ENCODE measurements at places on chromosomes 2 and 18.
A peak's percentile ranks its signal among the peaks of the same experiment; 100 is the strongest.

- no peak for DNase-seq
Measured at GRCh38 chr18:43772907-43773306, 495.6 kb upstream of the SYT4 start.

DNA sequence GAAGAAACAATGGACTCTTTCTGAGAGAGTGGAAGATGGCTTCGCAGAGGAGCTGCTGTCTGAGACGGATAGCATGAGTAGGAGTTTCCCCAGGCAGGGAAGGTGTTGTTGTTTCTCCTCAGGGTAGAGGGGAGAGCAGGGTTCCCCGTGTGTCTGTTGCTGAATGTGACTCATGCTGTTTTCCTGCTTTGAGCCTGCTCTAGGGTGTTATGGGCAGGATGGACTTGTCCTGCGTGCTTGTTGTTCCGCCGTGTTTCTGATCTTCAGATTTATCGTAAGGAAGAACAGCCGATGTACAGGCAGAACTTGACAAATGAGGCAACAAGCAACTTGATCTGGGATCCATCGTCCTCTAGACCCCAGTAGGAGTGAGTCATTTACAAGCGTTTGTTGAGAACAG lies 19.7 kb upstream of the MYCN start:
- no peak for DNase-seq

DNA sequence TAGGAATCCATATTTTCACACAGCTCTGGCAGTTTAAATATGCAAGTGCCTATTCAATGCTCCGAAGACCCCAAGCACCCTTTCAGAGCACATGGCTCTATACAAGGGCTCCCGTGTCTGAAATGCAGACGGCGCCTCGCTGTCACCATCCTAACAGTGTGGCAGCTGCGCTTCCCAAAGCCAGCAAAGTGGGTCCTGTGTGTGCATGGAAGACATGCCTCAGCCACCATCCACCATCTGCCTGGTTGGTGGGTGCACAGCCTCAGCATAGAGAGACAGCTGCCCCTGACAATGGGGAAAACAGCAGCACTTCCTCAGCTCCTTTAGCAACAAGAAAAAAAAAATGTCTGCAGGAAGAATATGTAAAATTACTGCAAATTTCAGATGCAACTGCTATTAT lies 218.1 kb downstream of the SP3 start:
- peak; percentile 87 for DNase-seq

DNA sequence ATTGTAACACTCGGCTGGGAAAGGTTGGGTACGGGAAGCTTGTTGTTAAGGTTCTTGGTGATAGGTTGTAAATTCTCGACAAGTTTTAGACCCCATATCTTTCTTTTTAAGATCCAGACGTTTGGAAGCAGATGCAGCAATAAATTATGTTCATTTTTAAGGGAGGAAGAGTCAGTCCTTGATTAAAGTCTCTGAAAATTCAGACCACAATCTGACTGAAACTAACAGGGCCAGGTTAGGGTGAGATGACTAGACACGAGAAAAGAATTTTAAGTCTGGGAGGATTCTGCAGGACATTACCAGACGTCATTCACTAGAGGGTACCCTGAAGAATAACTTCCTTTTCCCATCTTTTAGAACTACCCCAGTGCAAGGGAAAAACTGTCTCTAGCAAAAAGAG lies 16.1 kb downstream of the WIPF1 start:
- no peak for DNase-seq

- no peak for DNase-seq
Measured at GRCh38 chr2:201185863-201186262, 2.9 kb downstream of the CASP10 start.

DNA sequence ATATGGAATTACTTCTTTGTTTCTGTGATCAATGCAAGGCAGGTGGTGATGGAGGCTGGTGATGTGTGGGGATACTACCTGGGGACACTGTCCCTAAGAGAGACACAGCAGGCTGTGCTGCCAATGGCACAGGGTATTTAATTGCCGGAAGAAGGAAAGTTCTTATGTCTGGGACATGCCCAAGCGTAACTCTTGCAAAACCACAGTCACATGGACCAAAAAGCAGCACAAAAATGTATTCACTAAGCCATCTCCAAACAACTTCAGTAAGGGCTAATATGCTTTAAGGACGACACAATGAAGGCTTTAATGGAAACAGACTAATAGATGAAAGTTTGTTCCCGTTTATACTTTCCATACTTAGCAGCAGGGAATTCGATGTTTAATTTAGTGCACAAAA lies 49.7 kb upstream of the AP1S3 start:
- no peak for DNase-seq

GRCh38 chr2:193482557-193482956 lies 1287.8 kb upstream of the TMEFF2 start:
- DNase-seq: no peak

DNA sequence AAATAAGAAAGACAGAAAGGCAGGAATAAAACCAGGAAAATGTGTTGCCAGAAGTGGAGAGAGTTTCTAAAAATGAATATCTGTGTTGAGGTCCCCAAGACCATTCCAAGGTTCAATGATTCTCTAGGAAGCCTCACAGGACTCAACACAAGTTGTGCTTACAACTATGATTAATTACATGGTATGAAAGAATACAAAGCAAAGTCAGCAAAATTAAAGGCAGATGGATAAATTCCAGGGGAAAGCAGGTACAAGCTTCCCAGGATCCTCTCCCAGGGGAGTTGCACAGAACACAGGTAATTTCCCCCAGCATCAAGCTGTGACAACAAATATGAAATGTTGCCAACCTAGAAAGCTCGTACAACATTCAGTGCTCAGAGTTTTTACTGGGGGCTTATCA lies 154.4 kb upstream of the HNMT start:
- no peak for DNase-seq

GRCh38 chr2:160584972-160585494 lies 91.4 kb upstream of the RBMS1 start:
- no peak for DNase-seq

DNA sequence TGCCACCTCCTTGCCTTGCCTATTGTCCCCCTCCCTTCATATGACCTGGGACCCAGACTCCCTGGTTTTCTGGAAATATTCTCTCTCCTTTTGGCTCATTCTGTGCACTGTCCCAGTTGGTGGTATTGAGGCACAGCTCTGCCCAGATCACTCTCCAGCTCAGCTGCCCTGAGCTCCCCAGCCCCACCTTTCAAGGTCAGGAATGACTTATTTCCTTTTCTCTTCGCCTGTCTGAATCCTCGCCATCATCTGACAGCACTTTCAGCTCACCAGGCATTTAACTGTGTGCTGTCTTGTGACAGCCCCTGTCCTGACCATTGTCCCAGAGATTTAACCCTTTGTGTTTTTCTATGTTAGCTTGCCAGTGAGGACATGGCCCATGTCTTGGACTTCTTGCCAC lies 133.0 kb downstream of the MSH2 start:
- DNase-seq: no peak

DNA sequence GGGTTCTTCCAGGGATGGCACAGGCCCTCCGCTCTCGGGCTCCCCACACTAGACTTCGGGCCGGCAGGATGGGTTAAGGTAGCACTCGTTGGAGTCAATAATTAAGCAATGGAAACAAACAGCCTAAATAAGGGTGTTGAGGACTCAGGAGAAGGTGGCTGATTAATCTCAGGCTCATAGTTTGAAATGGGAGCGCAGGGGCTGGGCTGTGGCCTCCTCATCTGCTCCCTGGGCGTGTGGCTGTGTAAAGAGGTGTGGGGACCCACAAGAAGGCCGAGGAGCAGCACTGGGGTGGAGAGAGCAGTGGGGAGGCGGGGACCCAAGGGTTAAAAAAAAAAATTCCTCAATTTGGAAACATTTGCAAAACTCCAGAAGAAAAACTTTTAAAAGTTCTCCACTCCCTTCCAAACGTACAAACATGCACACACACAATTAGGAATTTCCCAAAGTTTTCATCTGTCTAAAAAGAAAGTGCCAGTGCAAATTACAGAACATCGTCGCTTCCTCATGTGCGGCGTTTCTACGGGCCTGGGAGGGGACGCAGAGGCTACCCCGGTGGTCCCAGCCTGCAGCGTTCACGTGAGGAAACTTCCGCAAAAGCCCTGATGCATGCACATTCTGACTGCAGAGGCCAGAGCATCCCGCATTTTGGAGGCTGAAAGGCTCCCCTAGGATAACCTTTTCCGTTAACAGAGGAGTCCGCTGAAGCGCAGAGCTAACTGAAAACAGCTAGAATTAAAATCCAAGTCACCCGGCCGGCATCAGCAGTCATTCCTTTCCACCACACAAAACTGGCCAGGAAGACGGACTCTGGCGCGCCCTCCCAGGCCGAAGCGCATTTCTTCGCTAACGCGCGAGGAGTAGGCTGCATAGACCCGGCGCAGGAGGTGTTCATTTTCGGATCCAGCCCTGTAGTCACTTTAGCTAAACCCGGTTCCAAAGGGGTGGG lies 1.0 kb upstream of the TUBB6 start:
- no peak for DNase-seq

- DNase-seq: no peak
Measured at GRCh38 chr18:8601277-8602032, 7.8 kb upstream of the RAB12 start.

GRCh38 chr2:212945526-212945925 lies 205.9 kb downstream of the IKZF2 start:
- no peak for DNase-seq

DNA sequence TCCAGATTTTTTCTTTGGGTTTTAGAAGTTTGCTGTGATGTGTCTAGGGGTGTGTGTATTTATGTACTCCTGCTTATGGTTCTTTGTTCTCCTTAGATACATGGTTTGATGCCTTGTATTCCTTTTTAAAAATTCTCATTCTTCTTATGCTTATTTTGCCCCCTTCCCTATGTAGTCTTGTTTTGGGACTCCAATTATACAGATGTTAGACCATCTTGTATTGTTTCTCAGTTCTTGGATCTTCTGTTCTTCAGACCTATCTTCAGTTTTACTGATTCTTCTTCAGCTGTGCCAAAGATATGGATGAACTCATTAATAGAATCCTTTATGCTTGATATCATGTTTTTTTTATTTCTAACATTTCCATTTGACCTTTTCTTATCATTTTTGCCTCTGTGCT lies 14.2 kb upstream of the MSL3B start:
- no peak for DNase-seq

DNA sequence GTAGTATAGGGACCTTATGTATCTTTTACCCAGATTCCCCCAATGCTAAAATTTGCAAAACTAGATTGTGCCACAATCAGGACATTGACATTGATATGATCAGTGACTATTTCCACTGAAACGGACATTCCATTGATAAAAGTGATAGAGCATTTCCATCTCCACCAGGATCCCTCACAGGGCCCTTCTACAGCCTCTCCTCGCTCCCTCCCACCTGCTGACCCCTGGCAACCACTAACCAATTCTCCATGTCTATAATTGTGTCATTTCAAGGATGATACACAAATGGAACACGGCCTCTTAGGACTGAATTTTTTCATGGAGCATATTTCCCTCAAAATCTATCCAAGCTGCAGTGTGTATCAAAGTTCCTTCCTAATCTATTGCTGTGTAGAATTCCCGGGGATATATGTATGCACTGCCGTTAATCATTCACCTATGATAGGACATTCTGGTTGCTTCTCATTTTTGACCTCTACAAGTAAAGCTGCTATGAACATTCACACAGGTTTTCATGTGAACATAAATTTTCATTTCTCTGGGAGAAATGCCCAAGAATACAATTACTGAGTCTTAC lies 67.3 kb downstream of the UXS1 start:
- no peak for DNase-seq

DNA sequence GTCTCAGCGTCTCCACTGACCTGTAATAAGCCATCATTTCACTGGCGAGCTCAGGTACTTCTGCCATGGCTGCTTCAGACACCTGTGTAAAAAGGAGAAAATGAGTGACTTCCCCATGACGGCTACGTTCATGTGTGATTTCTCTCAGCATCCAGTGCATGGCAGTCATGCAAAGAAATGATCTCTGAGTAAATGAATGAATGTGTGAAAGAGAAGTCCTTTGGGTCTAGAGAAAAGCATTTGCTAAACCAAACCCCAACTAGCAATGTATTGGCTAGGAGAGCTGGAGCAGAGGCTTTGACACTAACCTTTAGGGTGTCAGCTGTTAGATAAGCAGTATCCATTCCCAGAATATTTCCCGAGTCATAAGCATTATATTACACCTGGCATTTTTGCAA lies 417 bp downstream of the IL1B start:
- DNase-seq: no peak

GRCh38 chr2:3433776-3434400 lies 54.4 kb downstream of the TRAPPC12 start:
- no peak for DNase-seq

DNA sequence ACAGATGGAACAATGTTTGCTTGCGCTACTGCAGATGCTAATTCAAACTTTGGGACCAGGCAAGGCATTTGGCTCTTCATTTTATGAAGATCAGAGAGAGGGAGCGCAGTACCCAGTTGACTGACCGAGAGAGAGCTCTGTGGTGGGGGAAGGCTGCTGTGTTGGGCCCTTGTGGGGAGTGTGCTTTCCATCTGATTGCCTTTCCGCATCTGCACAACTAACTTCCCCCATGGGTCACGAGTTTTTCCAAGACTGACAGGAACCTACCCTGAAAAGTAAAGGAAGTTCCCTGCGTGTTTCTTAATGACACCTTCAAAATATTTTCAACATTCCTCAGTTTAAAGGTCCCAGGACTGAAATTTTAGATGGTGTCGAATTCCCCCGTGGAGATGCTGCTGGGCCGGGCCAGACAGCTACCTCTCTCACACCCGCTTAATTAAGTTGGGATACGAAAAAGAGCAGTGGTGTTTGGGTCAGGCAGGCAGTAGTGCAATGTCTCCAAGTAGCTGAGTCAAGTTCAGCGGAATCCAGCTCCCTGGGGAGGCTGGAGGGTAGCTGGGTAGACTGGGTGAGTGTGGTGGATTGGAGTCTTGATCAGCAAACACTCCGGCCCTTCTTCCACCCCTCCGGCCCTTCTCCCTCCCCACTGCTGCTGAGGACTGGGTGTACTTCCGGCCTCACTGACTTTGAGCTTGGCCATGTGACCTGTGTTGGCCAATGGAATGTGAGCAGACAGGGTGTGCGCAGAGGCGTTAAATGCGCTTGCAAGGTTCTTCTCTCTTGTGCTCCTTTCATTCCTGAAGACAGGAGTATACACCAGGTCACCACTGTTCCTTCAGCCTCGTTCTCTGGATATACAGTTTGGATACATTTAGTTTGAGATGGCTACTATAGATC lies 2.3 kb upstream of the ARHGAP25 start:
- DNase-seq: no peak

DNA sequence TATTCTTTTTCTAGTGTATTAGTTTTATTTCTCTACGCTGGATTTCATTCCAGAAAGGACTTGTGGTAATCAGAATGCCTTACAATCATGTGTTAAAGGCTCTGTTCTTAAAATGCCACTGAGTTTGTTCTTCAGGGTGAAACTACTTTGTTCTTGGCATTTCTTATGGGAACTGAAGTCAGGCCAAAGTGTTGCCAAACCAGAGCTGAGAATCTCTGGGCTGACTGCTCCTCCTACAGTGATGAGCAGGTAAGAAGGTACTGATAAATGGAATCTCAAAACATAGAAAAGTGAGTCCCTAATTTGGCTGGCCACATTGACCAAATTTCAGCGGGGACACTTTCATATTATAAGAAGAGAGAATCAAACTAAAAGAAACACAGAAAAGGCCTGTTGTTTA lies 55.1 kb upstream of the ZNF397 start:
- DNase-seq: no peak

- DNase-seq: no peak
Measured at GRCh38 chr2:95026471-95027368, 1.2 kb downstream of the MAL start.

GRCh38 chr2:58970365-58970764 lies 729.2 kb upstream of the FANCL start:
- DNase-seq: no peak
